HL-60 (cell line): ENCODE measurements at places on chromosomes 16 and 17.

- DNase-seq = no peak
Observed at GRCh38 chr17:63925615-63926014, 6.5 kb downstream of the CD79B start.

- no peak for DNase-seq
Observed at GRCh38 chr16:57536306-57537193, at the start of gene CCDC102A. TSS of gene CCDC102A (minus strand) at chr16:57536571. CDS start at chr16:57529177, 7,394 bp downstream.

GRCh38 chr16:88461331-88462269, 8.5 kb downstream of the ZFPM1 start:
- no peak for DNase-seq

DNA sequence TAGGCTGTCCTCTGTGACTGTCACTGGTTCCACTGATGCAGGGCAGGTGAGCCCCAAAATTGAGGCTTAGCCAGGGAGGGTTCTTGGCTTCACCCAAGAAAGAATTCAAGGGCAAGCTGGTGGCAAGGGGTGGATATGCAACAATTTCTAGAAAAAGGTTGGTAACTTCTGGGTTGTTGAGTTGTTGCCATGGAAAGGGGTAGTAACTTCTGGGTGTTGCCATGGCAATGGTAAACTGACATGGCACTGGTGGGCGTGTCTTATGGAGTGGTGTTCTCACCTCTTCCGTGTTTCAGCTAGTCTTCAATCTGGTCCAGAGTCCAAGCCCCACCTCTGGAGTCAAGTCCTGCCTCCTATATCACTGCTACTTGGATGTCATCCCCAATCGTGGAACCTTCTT, 9.5 kb upstream of the GUCY2D start:
- DNase-seq = no peak
